ENCODE measurements at places on chromosomes 11 and 22.

DNA sequence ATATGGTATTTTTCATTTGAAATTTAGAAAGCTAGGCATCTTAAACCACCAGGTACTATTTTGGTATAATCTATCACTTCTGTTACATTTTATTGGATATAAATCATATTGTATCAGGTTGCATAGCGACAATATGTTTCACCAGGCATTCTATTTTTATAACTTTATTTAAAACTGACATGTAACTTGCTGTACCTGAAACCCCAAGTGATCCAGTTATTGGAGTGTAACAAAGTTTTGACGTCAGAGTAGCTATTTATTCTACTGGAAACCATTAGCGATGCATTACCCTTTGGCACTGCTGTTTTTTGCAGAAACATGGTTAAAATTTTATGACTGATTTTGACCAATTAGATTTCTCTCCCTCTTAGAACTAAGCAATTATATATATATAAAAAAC, 160.7 kb downstream of the METTL15 start:
- DNase-seq, result no peak

GRCh38 chr11:78339483-78339882, 78.1 kb downstream of the GAB2 start:
- no peak for DNase-seq

- DNase-seq, result no peak
Observed at GRCh38 chr11:61749591-61750217, 2.7 kb upstream of the MYRF start.

DNA sequence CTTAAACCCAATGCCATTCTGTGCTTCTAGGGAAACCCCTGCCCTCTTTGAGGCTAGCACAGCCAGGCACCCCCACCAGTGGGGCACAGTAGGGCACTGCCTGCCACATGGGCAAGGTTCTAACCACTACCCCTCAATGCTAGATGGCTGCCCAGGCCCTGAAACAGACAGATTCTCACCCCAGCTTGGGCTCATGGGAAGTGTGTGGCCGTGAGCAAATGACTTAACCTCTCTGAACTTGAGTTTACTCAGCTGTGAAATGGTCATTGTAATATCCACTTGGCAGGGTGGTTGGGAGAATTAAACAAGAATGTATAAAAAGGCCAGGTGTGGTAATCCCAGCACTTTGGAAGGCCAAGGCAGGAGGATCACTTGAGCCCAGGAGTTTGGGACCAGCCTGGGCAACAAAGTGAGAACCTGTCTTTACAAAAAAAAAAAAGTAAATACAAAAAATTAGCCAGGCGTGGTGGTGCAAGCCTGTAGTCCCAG, 22.4 kb downstream of the C22orf23 start:
- no peak for DNase-seq

- DNase-seq, result peak; percentile 67
Observed at GRCh38 chr11:66347425-66348276, at the start of gene B4GAT1. Gene B4GAT1 (minus strand): TSS chr11:66347629. CDS start chr11:66347545, 84 bp downstream.

- DNase-seq, result no peak
Observed at GRCh38 chr22:29628996-29629902, 25.8 kb downstream of the NF2 start.

DNA sequence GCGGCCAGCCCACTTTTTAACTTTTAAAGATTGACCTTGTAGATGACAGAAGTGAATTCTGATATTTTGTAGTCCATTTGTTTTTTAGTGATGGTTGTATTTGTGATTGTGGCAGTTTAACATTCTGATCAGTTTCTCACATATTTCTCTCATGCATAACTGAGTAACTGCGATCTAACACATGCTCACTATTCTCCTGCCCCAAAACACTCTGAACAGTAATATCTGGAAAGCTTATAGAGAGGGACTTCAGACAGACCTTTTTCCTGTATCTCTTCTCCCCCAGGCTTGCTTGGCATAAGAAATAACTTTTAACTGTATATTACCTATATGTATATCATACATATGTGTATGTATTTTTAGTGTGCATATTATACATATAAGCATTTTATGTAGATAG, 37.3 kb upstream of the MYO18B start:
- DNase-seq, result no peak

DNA sequence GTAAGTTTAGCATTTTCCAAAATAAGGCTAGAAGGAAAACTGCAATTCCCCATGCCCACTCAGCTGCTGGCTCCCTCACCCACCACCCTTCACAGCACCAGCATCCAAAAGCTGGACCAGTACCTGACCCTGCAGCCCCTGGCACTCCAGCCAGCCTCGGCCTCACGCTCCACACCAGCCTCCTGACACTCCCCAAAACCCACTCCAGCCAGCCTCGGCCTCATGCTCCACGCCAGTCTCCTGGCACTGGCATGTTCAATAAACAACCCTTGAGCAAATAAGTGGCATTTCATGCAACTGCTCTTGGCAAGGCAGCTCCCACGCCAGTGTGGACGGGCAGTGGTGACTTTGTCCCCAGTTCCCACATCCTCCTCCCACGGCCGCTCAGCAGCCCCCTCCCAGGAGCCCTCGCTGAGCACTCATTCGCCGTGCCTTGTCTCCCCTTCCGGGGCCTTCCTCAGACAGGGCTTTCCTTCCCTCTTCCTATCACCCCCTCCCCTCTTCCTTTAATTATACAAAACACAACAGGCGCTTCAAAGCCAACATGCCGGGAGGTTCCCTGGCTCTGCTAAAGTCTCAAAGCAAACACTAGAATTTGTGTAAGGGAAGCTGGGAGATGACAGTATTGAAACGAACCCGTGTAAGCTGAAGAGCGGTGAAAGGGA, 6.8 kb downstream of the TOLLIP start:
- no peak for DNase-seq
